Keratinocyte (primary cell): ENCODE measurements at places on chromosomes 3 and 15. TPM values are rescaled to one million over a fixed set of nuclear protein-coding genes. Genes with fewer than 3 reads are reported as not detected.

UBL7 gene
- 43.4 to 48.9 TPM (median 45.8 TPM) in 3 replicates for polyA plus RNA-seq

GRCh38 chr3:42204867-42205599 is 61.0 kb downstream of the CCK start:
- no peaks in the 10 kb centered on the region for H3K4me1 ChIP-seq
- H3K27me3 ChIP-seq: no peaks in the 10 kb centered on the region
- H3K27ac ChIP-seq: no peak overlapping the region

MEX3B gene
- polyA plus RNA-seq: 0.16 to 0.18 TPM (median 0.17 TPM) in 3 replicates

GRCh38 chr3:25831578-25831977 is 41.7 kb downstream of the OXSM start:
- H3K27ac ChIP-seq: no peak overlapping the region
- no peaks in the 10 kb centered on the region for H3K36me3 ChIP-seq
- H3K4me3 ChIP-seq: no peak overlapping the region
- no peak for DNase-seq
- H3K4me1 ChIP-seq: no peaks in the 10 kb centered on the region

EXD1 gene
- 0.02 to 0.17 TPM (median 0.16 TPM) in 3 replicates for polyA plus RNA-seq

GRCh38 chr15:30036036-30036703 is 46.6 kb upstream of the GOLGA8J start:
- no peak overlapping the region for H3K27ac ChIP-seq
- no peaks in the 10 kb centered on the region for H3K4me1 ChIP-seq
- H3K27me3 ChIP-seq: no peaks in the 10 kb centered on the region
- no peak for DNase-seq
- H3K4me3 ChIP-seq: no peak overlapping the region

GRCh38 chr15:43878446-43878845 is 51.6 kb downstream of the WDR76 start:
- H3K4me3 ChIP-seq: no peak overlapping the region
- H3K4me1 ChIP-seq: no peaks in the 10 kb centered on the region
- H3K27ac ChIP-seq: no peak overlapping the region
- peaks cover 12% of the 10 kb centered on the region for H3K36me3 ChIP-seq
